HAP-1 (cell line): ENCODE measurements at places on chromosomes 3 and 15.

DNA sequence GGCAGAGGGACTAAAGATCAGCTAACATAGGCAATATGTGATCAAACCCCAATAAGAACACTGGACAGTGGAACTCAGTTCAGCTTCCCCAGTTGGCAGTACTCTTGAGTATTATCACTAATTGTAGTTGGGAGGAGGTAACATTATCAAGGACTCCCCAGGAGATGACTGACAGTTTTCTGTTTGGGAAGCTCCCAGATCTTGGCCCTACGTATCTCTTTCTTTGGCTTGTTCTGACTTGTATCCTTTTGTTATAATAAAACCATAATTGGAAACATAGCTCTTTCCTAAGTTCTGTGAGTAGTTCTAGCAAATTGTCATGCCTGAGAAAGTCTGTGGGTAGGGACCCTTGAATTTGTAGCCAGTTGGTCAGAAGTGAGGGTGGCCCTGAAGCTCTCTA lies 316.4 kb downstream of the ZNF621 start:
- no peak for DNase-seq

DNA sequence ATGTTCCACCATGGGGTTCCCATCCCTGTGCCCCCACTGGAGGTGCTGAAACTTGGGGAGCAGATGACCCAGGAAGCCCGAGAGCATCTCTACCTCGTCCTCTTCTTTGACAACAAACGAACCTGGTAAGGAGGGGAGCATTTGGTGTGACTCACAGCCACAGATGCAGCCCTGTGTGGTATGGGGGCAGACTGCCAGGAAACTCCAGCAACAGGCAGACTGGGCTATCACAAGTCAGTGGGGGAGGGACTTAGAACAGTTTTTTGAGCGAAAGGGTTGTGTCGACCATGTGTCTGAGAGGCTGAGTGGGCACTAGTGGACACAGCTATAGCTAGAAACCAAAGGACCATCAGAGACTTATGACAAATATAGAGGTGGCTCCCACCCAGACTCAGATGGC lies 3.4 kb upstream of the OGG1 start:
- no peak for DNase-seq

DNA sequence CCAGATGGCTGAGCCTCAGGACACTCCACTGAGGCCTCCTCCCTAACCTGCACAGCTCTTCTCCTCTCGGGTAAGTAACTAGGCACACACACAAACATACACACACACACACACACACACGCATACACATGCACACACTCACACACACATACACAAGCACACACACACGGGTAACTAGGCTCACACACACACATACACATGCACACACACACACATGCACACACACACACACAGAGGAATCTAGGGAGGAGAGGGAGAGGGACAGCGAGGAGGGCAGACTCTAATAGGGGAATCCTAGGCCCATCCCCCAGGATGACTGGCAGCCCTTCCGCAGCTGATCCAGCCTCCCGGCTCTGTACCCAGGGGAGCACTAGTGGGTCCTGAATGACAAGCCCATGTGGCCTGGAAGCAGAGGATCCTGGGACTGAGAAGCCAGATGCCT lies 177.4 kb upstream of the LINGO1 start:
- DNase-seq = peak; percentile 48

DNA sequence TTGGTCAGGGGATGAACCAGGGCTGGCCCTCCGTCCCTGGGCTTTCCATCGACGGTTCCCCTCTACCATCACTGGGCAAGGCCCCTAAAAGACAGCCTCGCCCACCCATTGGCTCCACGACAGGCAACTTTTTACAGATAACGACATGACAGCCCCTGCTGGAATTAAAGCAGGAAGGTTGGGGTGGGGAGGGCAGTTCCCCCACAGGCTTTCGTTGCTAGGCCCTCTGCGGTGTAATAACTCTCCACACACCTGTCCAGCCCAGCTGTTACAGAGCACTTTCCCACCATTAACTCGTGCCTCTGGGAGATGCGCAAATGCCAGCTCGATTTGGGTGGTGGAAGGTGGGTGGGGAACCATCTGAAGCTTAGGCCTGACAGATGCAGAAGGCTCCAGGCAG lies 264.2 kb upstream of the TLE3 start:
- DNase-seq = no peak

- no peak for DNase-seq
Measured at GRCh38 chr3:146307456-146307725, 56.5 kb upstream of the PLSCR4 start.

- DNase-seq = no peak
Measured at GRCh38 chr15:40812721-40813425, 5.6 kb upstream of the DNAJC17 start.

DNA sequence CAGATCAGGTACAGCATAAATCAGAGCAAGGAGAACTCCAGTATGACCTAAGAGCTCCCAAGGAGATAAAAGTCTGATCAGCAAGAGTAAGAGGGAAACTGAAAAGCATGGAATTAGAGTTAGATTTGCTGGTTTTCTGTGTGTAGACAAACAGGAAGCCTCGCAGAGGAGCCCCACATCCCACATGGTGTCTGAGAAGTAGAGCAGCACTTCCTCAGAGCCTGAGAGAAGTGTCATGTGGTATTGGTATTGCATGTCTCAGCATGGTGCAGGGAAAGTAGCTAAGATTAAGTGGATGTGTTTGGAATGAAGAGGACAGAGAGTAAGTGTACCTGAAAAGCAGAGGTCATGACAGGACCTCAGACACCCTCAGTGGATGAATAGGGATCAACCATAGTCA lies 175.4 kb upstream of the GBE1 start:
- no peak for DNase-seq
